ENCODE measurements at places on chromosomes 5 and 9. TPM values are rescaled to one million over a fixed set of nuclear protein-coding genes. Genes with fewer than 3 reads are reported as not detected.

RABEPK gene
- 27.5 TPM for total RNA-seq

NUTM2G gene
- not detected for total RNA-seq

POMT1 gene
- 46.3 TPM for total RNA-seq

RAB3C gene
- total RNA-seq = 21.7 TPM

CLINT1 gene
- 53.8 TPM for total RNA-seq

ZFP37 gene
- total RNA-seq = 8.4 TPM

OTP gene
- total RNA-seq = 3.1 TPM

TEK gene
- 1.0 TPM for total RNA-seq

C5orf63 gene
- total RNA-seq = 3.0 TPM

IFNB1 gene
- total RNA-seq = not detected

DNA sequence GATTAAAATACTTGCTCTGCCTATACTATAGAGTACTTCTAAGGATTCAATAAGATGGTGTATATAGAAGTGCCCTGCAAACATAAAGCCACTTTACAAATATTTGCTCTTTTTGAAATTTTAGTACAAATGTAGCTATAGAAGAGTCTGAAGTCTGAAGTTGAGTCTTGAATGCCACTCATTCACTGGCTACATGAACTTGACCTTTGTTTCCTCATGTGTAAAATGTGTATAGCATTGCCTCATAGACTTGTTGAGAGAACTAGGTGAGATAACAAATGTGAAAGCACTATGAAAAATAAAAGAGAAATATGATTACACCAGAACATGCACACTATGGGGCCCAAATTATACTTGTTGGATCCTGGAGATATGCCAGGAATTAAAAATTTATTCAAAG is 244.7 kb downstream of the SEC61B start:
- DNase-seq = no peak

GRCh38 chr5:6832994-6833393 is 119.8 kb downstream of the TENT4A start:
- no peak for DNase-seq

DNA sequence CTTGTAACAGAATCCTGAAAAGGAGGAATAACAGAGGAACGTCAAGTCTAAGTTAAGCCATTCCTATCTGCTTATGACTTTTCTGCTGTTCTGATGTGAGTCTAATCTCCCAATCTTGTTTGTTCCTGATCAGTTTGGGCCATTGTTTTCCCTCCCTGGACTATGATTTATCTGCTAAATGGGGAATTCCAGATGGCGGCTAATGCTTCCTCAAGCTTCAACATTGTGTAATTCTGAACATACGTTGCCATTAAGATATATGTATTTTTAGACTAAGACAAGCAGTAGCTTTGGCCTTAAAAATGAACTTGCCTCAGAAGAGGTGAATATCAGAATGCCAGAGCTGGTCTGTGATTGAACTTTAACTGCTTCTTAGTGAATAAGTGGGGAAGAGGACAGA is 142.7 kb downstream of the PRKACG start:
- DNase-seq = no peak

GRCh38 chr5:169424279-169424655 is 123.3 kb upstream of the SLIT3 start:
- no peak for DNase-seq

- DNase-seq = no peak
These were observed 4.6 kb upstream of the DNAJC18 start for GRCh38 chr5:139443831-139444453.

GRCh38 chr5:143101121-143101520 is 302.4 kb downstream of the NR3C1 start:
- no peak for DNase-seq

- no peak for DNase-seq
These were observed 92.6 kb downstream of the CHSY3 start for GRCh38 chr5:129996896-129997295.

GRCh38 chr9:107929443-107929842 is 439.9 kb upstream of the KLF4 start:
- DNase-seq = no peak

DNA sequence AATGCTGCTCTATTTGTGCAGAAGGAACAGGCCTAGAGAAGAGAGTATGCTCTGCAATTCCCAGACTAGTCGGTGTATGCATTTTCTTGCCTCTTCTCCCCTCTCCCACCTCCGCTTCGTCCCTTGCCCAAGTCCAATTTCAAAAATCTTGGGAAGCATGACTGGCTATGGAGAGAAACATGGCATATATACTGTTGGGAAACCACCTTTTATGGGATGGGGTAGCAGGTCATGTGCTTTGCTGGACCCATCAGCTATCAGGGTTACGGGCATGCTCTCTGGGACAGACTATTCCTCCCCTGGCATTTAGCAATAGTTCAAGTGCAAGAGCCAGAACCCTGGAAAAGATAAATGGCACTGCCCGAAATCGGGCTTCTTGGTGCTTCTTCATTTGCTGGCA is 12.0 kb downstream of the ISL1 start:
- DNase-seq = no peak

All from neural crest cell (in vitro differentiated cells).